Activated CD8-positive, alpha-beta T cell treated with anti-CD3 and anti-CD28 coated beads for 36 hours (primary cell): ENCODE measurements at places on chromosomes 12 and 14. TPM values are rescaled to one million over a fixed set of nuclear protein-coding genes. Genes with fewer than 3 reads are reported as not detected.

DNA sequence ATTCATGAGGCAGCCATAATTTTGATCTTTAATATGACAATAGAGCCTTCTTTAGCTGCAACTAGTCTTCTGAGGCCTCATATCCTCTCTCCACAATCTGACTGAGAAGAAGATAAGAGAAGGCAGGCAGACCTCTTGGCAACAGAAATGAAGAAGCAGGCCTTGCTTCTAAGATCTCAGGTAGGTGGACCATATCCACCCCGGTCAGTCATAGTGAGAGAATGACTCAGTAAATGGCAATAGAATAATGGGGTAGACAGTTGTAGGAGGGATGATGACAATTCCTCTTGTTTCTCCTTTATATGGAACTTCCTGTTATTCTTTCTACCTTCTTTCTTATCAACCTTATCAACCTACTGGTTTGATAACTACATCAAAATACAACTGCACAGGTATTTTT lies 246.7 kb upstream of the G2E3 start:
- H3K4me1 ChIP-seq: no peaks in the 10 kb centered on the region
- no peak overlapping the region for H3K27ac ChIP-seq
- H3K4me3 ChIP-seq: no peak overlapping the region

DNA sequence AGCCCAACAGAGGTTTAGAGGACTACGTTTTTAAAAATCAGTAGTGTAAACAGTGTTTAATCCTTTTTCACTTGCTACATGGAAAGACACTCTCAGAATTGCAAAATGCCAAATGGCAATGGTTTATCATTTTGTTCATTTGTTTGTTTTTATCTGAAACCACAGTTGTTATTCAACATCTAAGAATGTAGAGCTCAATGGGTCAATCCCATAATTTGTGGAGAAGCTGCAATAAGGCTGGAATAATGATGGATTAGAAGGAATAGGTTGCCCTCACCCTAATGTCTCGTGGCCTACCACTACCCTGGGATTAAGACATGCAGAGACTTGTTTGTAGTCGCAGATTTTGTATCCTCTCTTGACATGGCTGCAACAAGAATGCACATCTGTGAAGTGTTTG lies 115.7 kb downstream of the LLPH start:
- H3K27ac ChIP-seq: no peak overlapping the region
- H3K4me1 ChIP-seq: no peaks in the 10 kb centered on the region
- no peak for DNase-seq
- H3K36me3 ChIP-seq: no peaks in the 10 kb centered on the region
- H3K27me3 ChIP-seq: peaks cover 13% of the 10 kb centered on the region

The ACRBP gene
- total RNA-seq: 1.3 TPM

DNA sequence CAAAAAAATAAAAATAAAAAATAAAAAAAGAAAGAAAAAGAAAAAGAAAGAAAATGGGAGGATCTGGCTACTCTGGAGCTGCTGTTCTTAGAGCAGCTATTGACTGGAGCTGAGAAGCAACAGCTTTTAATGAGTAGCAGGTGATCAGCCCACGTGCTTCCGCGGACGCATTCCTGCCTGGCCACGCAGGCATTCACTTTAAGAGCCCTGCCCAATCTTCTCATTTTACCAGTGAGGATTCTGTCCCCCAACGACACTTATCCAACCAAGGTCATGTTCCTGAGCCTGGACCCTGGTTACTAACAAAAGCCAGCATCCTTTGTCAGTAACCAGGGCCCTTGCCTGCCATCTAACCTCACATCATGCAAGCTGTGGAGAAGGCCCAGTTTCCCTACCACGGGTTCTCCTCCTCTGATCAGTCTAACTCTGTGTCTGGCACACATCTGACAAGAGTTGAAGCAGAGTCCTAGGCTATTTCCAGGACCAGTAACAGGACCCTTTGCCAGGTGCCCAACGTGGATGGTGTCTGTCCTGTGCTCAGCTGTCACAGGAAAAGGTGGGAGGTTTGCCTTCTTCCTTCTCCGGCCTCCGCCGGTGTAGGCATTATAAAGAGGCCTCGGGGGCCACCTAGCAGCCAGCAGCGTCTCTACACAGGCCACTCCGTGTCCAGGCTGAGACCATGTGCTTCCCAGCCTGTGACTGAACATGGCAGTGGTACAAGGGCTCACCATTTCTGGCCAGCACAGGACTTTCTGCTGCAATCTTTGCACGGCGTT lies 60.9 kb upstream of the GPATCH2L start:
- no peaks in the 10 kb centered on the region for H3K27me3 ChIP-seq
- no peaks in the 10 kb centered on the region for H3K4me1 ChIP-seq
- H3K36me3 ChIP-seq: no peaks in the 10 kb centered on the region
- H3K4me3 ChIP-seq: no peak overlapping the region
- H3K27ac ChIP-seq: no peak overlapping the region
- no peak for DNase-seq

The BMP4 gene
- not detected for total RNA-seq

- H3K4me1 ChIP-seq: no peaks in the 10 kb centered on the region
- DNase-seq: no peak
- H3K27ac ChIP-seq: no peak overlapping the region
- H3K36me3 ChIP-seq: no peaks in the 10 kb centered on the region
Observed at GRCh38 chr14:50577982-50578381, 18.0 kb downstream of the ATL1 start.

GRCh38 chr12:119659289-119659897 lies 8.5 kb upstream of the PRKAB1 start:
- H3K4me3 ChIP-seq: no peak overlapping the region
- peak; percentile 61 for DNase-seq
- no peaks in the 10 kb centered on the region for H3K27me3 ChIP-seq
- H3K36me3 ChIP-seq: no peaks in the 10 kb centered on the region
- no peaks in the 10 kb centered on the region for H3K4me1 ChIP-seq
- no peak overlapping the region for H3K27ac ChIP-seq

DNA sequence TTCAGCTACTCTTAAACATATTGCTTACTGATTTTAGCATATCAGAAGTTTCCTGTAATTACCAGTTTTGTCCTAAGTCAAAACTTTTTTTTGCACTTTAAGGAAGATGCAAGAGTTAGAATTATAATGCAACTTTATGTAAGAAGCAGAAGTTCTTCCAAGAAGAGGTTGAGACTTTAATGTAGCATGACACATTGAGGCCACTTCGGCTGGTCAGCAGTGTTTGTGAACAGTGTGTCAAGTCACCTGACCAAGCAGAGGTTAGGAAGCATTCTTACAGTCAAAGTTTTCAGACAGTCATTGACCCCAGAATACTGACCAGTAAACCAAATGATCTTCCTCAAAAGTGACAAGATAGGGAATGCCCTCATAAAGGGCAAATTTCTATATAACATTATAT lies 15.2 kb downstream of the FGFR1OP2 start:
- no peaks in the 10 kb centered on the region for H3K27me3 ChIP-seq
- H3K36me3 ChIP-seq: peaks cover 38% of the 10 kb centered on the region
- no peak overlapping the region for H3K27ac ChIP-seq
- DNase-seq: no peak
